ENCODE measurements at places on chromosomes 7 and 10.

- DNase-seq, result no peak
These were observed 225.4 kb downstream of the BMPER start for GRCh38 chr7:34130558-34131295.

- no peak for DNase-seq
These were observed 47.6 kb downstream of the SMURF1 start for GRCh38 chr7:99096124-99096887.

DNA sequence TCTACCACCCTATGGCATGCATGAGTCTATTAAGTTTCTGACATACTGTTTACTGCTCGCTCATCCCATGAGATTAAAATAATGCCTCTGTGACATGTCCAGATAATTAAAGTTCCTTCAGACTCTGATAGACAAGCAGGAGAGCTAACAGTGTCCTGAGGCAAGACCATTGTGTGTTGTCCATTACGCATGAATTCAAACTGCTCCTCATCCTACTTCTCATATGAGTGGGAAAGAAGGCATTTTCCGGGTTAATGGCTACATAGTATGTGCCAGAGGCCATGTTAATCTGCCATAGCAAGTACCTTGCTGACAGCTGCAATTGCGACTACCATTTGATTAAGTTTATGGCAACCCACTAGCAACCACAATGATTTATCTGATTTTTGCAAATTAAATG lies 113.3 kb downstream of the GNAI1 start:
- no peak for DNase-seq

DNA sequence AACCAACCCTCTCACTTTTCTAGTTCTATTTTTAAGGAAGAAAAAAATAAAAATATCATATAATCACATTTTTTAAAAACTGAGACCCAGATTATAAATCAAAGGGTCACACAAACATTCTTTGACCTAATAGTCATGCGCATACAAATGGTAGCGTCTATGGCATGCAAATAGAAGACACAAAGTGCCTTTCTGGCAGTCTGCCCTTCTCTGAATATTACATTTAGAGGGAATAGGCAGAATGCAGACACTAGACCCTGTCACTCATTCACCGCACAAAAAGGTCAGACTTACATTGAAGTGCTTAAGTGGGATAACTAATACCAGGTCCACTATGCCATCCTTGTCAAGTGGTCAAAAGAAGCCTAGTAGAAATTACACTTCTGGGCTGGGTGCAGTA lies 26.5 kb upstream of the FHIP2A start:
- no peak for DNase-seq

GRCh38 chr10:102450124-102450373 lies 1.3 kb downstream of the C10orf95 start:
- no peak for DNase-seq

DNA sequence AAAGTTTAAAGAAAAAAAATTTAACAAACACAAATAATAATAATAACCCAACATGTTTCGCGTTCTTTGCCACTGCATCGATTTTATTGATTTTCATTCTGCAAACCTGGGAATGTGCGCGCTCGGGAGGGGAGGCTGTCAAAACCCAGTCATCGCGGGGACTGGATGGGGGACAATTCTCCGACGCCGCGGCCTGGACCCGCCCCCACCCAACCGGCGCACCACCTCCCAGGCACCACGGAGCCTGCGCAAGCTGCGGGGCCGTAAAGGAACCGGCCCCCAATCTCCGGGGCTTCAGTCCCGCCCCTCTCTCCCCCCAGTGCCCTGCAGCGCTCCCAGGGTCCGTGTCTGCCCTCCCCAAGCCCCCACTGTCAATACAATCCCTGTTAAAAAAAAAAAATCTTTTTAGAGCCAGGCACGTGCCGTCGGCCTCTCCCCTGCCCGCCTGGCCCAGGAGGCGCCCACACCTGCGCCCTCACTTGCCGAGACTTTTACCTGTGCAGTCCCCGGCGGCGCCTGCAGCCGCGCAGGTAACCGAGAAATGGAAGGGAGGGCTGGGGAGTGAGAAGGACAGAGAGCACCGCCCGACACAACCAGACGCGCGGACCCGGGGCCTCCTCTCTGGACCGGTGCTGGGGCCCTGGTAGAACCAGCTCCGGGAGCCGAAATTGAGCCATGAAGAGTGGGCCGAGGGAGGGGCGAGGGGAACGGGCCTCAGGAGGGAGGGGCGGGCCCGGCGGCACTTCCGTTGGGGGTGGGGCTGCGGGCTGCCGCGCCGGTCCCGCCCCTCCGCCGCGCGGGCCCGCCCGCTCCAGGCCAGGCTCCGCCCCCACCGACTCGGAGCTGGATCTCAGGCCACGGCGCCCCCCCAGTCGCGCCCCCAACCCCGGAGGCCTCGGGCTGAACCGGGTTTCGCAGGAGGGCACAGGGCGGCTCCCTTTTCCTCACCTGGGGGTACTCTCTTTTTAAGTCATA lies 7.6 kb upstream of the ZNF503 start:
- DNase-seq, result no peak

GRCh38 chr10:22736134-22736533 lies 21.8 kb upstream of the PIP4K2A start:
- DNase-seq, result no peak

- peak; percentile 15 for DNase-seq
These were observed 128.9 kb downstream of the AMPH start for GRCh38 chr7:38502289-38502688.

All from iPS DF 19.7 (cell line).